ENCODE measurements at places on chromosomes 6 and 20.

DNA sequence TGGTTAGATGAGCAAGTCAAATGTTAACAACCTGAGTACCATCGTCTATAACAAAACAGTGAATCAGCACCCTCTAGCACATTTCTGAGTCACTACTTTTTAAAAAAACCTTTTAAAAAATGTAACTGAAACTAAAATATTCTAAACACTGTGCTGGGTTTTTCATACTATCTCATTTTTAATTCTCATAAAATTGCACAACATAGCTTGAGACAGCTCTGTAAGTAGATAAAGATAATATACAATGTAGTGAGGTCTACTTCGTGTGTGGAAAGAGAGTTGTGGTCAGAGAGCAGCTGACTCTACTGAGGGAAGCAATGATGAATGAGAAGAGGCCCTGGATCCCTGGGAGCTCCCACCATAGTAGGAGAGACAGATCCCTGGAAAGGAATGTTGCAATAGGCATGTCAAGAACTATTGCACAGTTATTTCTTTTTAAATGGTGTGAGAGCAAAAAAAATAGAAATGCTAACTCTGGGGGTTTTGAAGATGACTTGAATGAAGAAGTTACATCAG is 13.6 kb upstream of the CALHM6 start:
- no peak for DNase-seq

DNA sequence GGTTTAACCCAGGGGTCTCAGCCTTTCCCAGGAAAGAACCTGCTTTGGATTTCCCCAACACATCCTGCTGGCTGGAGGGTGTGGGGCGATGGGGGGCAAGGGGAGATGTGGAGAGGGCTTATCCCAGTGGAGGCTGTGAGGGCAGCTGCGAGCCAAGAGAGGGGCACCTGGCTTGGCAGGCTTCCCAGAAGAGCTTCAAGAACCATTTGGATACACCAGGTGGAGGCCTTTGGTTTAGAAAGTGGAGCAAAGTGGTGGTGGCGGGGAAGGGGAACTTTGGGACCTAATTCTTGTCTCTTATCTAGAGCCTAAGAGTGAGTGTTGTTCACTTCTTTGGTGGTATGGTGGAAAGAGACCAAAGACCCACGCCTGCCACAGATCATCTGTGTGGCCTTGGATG is 12.4 kb downstream of the CD40 start:
- no peak for DNase-seq

GRCh38 chr6:170281331-170282292 is 9.3 kb downstream of the DLL1 start:
- DNase-seq: no peak

DNA sequence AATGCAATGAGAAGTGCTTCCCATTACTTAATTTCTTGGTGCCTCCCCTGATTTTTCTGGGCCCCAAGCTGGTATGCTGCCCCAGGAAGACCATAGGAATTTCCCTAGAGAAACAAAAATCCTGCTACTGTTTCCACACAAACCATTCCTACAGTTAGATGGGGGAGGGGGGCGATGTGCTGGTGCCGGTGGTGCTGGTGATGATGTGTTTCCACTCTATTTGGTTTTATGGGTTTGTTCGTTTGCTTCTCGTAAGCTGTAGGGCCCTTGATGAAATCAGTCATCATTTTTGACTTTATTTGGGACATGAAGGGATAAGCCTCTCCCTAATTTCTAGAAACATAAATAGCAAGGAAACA is 105.1 kb downstream of the MKKS start:
- no peak for DNase-seq

DNA sequence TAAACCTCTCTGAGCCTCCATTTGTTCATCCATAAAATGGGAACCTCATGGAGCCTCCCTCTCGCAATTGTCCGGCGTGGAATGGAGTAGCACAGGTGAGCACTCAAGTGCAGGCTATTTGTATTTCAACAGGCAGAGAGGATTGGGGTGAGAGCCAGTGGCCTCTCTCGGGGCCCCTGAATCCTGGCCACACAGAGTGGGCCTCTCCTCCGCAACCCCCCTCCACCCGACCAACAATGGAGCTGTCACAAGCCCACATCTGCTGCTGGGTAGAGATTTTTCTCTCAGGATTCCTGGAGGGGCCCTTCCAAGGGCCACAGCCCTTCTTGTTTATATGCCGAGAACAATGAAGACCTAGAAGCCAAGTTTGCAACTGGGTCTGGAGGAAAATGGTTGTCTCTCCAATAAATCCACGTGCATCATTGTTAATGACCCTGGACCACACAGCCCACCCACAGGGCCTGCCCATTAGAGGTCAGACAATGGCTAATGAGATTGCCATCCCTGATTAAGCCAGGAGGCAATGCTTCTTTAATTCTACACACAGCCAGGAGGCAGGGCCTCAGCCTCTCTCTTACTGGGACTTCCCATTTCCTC is 233.0 kb downstream of the ANKRD60 start:
- DNase-seq: no peak

DNA sequence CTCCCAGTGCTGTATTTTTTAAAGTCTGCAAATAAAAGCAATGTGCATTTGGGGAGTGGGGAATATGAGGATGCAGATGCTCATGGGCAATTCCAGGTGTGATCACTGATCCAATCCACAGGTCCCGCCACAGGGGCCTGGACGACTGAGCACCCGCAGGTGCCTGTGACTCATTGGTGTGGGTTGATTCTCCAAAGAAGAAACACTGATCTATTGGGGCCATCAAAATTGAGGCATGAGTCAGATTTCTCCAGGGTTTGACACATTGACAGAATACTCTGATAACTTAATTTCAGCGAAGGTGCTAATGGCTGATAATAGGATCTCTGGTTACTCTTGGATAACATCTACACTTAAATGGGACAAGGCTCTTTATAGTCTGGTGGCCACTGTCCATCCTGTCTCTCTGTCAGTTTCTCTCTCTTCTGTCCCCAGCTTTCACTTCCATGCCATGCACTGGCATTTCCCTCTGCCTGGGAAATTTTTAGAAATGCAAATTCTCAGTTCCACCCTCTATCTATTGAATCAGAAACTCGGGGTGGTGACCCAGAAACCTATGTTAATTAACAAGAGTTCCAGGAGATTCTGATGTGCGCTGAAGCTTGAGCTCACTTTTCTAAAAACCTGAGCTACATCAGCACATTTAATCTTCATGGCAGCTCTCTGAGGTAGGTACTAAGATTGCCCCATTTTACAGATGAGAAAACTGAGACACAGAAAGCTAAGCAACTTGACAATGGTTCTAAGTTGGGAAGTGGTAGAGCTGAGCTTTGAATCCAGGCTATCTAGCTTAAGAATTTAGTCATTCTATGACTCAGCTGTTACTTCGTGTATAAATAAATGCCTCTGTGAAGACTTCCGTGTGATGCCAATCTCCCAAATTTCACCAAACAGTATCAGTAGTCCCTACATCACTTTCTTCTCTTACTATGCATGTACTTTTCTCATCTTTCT is 10.2 kb upstream of the RCAN2 start:
- DNase-seq: no peak

DNA sequence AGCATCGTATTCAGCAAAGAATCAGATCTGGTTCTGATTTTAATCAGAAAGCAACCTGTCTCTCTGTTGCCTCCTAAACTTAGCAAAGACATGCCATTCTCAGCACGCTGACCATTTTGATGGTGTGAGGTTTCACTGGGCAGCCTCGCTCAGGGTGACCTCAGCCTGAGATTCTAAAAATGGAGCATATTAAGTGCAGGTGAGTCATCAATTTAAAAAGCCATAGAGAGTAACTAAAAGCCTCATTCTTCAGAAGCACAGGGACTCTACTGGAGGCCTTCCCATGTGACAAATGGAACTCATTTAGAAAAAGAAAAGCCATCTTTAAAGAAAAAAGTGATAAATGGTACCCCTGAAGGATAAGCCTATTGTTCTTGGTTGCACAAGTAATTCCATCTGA is 91.3 kb downstream of the FILIP1 start:
- DNase-seq: no peak

GRCh38 chr20:12156252-12156651 is 238.6 kb downstream of the BTBD3 start:
- no peak for DNase-seq

Data from activated effector memory CD4-positive, alpha-beta T cell treated with Interleukin-2 at 50 U/mL for 16 hours (primary cell).